Suppressor macrophage (primary cell): ENCODE measurements at places on chromosomes 11 and 22.

- DNase-seq = no peak
These were observed 3.9 kb upstream of the GCAT start for GRCh38 chr22:37803639-37804351.

DNA sequence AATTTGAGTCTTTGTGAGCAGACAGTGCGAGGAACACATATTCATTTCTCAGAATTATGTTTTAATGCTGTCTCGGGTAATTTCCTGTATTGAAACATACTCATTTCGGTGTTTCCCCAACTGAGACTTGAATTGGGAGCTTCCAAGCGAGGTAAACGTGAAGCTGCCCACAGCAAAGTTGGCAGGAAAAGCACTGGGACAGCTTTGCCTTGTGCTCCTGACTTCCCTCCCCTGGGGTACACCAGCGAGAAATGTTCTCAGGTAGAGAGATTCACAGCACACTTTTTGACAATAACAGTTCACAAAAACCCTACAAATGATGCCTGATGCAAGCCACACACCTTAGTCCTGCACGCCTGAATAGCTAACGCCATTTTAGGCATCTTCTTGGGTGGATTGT lies 3.1 kb downstream of the HTR3B start:
- DNase-seq = no peak

DNA sequence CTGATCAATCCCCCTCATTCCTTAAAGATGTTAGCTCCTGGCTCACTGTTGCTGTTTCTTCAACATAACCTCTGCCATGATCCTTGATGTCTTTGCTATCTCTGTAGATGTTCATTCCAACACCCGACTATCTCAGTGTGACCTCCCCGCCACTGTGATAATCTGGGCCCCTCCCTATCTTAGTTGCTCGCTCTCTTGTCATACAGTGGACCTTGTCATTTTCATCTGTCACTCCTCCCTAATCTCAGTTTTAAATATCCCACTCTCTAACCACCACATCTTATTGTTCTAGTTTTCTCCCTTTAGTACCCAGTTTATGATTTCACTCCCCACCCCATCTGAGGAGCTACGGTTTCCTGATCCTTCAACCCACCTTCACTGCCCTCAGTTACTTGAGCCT lies 379.2 kb downstream of the SOX6 start:
- no peak for DNase-seq

GRCh38 chr11:67276781-67277230 lies 10.5 kb downstream of the GRK2 start:
- peak; percentile 68 for DNase-seq

GRCh38 chr11:20599221-20600019 lies at the start of gene SLC6A5:
SLC6A5 (plus strand) TSS chr11:20599608; CDS start chr11:20599673, 65 bp downstream.
- DNase-seq = peak; percentile 60

GRCh38 chr22:40202225-40202944 lies 24.7 kb downstream of the TNRC6B start:
- DNase-seq = no peak

DNA sequence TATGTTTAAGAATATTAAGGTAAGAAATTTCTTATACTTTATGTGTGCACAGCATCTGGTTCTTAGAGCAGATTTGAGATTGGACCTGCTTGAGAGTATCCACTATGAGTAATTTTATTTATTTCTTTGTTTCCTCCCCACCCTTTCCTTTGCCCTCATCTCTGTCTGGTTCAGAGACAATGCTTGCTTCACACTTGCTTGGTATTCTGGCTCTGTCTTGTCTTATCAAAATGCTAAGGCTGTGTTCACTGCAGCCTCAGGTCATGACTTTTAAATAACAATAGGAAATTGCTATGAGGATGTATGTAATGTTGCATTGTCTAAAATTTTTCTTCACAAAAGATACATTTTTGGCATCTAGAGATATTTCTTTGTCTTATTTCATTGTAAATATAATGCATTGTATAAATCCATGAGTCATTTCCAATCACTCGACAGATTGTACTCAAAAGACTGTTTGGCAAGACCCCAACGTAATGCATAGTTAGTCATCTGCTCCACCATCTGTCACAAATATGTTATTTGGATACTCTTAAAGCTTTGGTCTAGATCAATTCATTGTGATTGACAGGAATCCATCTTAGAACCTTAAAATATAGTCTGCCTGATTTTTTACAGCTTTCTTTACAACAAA lies 395.7 kb downstream of the AASDHPPT start:
- no peak for DNase-seq

- no peak for DNase-seq
These were observed 31.3 kb upstream of the TXNRD2 start for GRCh38 chr22:19972652-19973550.

DNA sequence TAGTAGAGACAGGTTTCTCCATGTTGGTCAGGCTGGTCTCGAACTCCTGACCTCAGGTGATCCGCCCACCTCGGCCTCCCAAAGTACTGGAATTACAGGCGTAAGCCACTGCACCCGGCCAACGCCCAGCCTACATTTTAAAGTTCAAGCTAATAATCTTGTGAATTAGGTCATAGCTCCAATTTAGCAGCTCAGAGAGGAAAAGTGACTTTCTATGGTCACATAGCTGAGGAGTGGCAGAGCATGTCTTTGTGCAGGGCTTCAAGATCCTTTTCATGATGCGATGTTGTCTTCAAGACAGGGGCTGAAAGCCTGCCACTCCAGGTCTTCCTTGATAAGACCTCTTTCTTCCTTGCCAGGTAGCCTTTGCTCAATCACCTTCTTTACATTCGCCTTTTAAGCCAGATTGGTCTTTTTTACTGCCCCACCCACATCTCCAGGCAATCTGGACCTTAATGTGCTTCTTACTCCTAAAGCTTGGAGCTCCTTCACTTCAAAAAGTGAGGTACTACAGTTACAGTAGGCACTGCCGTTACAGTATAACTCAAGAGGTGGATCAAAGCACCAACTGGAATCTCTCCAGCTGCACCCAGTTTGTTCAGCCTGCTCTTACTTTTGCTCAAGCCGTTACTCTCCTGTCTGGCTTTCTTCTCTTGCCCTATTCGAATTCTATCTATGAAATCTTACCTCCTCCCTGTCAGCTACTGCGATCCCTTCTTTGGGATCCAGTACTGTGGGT lies 18.2 kb downstream of the YWHAH start:
- DNase-seq = no peak

DNA sequence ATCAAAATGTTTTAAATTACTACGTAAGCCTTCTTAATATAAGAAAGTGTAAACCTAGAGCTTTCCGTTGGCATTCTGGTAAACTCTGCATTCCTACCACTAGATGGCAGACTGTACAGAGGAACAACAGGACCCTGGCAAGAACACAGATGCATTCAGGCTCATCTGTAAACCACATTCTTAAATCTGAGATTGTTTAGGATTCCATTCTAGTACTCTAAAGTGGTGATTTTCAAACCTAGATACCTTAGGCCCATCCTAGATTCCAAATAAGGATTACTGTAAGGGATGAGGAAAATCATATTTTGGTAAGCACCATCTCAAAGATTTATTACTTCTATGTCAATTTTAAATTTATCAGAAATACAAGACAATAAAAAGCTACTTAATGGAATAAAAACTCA lies 26.9 kb downstream of the PICALM start:
- DNase-seq = peak; percentile 71

DNA sequence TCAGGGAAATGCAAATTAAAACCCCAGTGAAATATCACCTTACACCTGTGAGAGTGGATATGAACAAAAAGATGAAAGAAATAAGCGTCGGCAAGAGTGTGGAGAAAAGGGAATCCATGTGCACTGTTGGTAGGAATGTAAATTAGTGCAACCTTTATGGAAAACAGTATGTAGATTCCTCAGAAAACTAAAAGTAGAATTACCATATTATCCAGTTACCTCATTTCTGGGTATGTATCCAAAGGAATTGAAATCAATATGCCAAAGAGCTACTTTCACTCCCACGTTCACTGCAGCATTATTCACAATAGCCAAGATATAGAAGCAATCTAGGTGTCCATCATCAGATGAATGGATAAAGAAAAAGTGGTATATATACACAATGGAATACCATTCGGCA lies 246.0 kb upstream of the ARHGAP20 start:
- no peak for DNase-seq

DNA sequence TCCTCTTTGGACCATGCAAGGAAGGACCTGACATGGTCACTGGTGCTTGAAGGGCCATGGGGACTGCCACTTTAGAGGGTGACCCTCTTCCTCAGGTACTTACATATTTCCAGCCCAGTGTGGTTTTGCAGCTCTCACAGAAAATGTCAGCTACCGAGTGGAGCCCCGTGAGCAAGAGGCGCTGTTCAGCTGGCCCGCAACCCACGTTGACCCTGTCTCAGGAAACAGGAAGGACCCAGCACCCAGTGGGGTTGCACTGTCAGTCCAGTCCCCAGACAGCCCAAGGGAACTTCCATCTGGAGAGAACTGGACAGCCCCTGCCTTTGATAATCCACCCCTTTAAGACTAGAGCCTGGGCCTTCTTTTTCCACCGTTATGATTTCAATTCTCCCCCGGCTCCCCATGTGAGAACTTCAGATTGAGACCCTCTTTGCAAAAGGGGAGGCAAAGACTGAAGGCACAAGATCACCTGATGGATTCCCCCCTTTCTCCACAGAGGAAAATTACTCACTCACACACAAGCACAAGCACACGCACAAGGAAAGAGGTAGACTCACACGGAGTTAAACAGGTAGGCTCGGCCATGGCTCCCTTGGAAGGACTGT lies 3.4 kb downstream of the YPEL4 start:
- peak; percentile 90 for DNase-seq

- no peak for DNase-seq
These were observed 35.6 kb upstream of the IGLL5 start for GRCh38 chr22:22851969-22852368.

DNA sequence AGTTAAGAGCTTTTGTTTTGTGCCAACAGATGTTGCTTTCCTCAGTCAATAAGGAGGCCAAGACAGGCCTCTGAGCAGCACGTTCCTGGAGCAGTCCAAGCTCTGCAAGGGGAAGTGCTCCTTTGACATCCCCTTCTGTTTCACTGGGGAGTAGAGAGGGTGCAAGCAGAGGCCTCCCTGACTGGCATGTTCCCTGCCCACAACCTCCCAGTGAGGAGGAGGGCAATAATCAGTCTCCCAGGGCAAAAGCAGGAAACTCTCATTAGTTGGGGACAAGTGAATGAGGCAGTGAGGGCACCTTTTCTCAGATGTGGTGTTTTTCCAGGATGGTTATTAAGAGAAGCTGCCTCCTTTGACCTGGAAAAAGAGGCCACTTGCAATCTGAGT lies 79.5 kb upstream of the ZBED5 start:
- peak; percentile 39 for DNase-seq

DNA sequence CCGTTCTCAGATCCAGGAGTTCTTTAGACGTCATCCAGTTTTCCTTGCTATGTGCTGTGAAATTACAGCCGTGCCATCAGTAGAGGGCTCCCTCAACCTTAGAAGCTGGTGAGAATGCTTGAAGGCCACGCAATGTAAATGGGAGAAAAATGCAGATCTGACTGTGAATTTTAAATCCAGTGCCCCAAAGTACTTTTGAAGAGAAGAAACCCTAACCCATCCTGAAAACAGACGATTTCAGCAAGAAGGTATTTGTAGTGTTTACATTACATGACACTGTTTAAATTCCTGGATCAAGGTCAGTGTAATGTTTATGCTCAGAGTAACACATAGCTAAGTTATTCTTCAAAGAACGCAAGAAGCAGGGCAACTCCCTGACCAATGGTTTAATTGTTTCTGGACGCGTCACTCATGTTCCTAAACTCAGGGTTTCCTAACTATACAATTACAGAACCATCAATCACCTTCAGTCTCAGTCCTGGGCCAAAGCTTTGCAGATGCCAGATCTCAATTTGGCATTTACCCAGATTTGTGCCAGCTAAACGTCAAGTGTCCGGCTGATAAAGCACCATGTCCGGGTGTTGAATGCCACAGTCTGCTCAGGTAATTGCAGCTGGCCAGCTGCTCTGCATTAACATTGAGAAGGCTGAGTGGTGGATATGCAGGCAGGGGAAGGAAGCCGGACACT lies 38.2 kb downstream of the ADAMTS8 start:
- DNase-seq = no peak

GRCh38 chr22:49827853-49828598 lies at the start of gene BRD1:
BRD1 (minus strand) TSS chr22:49827873; CDS start chr22:49824317, 3,556 bp downstream.
- peak; percentile 85 for DNase-seq

DNA sequence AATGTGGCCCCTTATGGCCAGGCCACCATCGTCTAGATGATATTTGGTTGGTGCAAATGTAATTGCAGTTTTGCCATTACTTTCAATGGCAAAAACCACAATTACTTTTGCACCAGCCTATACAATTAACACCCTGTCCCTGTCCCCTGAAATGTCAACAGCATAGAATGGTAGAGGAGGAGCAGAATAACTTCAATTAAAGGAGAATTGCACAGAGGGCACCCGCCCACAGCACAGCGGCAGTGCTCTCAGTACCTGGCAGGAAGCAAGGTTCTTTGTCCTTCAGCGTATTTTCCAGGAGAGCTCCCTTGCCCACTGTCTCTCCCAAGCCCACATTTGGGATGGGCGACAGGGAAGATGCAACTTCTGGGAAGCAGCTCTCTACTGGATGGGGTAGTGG lies 115.3 kb downstream of the TRIM29 start:
- DNase-seq = no peak

GRCh38 chr22:26903030-26903856 lies 245.9 kb downstream of the MIAT start:
- DNase-seq = no peak

DNA sequence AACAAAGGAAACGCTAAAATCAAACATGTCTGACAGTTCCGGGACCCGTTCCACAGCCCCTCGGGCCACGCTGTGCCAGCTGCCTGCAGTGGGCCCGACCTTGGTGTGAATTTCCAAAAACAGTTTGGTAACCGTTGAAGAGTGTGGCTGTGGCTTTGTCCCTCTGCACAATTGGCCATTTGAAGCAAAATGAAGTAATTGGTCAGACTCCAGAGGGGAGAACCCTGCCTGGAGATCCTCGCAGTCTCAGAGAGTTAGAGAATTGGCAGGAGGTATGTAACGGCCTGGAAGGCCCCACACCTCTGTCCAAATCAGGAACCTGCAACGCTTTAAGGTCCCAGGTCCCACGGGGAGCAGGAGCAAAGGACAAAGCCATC lies 26.3 kb downstream of the TRMU start:
- DNase-seq = no peak

DNA sequence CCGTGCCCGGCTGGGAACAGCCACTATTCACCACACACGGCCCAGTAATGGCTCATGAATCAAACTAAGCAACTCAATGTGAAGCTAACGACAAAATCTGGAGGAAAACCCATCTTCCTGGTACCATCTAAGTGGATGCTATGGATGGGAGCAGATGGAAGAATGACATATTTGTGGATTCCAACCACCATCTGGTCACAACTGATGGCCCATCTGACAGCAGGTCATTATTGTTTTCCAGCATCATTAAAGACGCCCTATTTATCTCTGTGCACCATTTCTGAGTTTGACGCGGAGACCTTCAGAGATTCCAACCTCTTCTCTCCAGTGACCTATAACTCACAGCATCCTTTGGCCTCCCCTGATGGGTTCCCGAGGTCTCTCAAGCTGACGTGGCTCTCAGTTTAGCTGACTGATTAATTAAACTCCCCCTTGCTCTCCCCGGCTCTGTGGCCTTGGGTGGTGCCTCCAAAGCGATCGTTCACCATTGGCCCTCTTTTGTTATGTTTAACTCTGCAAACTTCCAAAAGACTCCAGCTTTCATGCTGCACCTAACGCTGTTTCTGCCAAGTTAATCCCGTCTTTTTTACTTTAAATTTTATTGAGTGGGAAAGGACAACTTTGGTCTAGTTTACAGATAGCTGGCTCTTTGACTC lies 1514.4 kb downstream of the BRD1 start:
- no peak for DNase-seq
